Activated naive CD8-positive, alpha-beta T cell treated with anti-CD3 and anti-CD28 coated beads, Interleukin-2, amount 50 U/mL, for 24 hours (primary cell): ENCODE measurements at places on chromosomes 6 and 20.

GRCh38 chr20:34621383-34622367, 55.2 kb downstream of the PIGU start:
- H3K27me3 ChIP-seq: no peaks in the 10 kb centered on the region
- no peak for DNase-seq
- H3K27ac ChIP-seq: no peak overlapping the region
- H3K4me3 ChIP-seq: no peak overlapping the region

DNA sequence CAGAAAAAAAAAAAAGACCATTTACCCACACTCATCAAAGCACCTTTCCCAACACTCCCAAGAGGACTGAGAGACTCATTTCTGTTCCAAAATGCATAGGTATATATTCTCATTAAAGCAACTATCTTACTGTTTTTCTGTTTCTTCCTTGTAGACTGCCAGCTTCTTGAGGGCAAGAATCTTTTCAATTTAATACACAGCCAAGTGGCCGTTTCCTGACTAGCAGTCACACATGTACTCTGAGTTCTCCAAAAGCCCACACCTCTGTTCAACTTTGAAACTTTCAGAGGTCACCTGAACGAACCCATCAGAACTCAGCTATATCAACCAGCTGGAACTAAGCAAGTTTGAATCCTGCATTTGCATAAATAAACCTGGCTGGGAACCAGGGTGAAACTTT, 92.7 kb downstream of the DTNBP1 start:
- H3K4me1 ChIP-seq: peaks cover 2% of the 10 kb centered on the region
- no peak overlapping the region for H3K4me3 ChIP-seq
- H3K27me3 ChIP-seq: no peaks in the 10 kb centered on the region
- no peak overlapping the region for H3K27ac ChIP-seq

DNA sequence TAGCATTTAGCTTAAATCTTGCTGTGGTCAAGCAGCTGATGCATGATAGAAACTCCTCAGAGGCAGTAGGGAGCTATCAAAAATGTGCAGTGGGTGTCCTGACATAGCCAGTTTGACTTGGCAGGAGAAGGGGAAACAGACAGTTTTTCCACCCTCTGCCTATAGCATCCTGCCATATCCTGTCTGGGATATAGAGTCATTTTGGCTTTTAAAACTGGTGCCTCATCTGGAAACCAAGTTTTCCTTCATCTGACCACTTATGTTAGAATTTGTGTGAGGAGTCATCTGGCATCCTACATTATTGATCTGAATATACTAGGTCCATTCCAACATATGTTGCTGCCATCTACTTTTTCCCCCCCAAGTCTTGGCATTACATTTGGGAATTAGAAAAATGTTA, 284.1 kb downstream of the CD109 start:
- no peaks in the 10 kb centered on the region for H3K4me1 ChIP-seq
- H3K4me3 ChIP-seq: no peak overlapping the region
- H3K27me3 ChIP-seq: no peaks in the 10 kb centered on the region
- DNase-seq: no peak
- H3K27ac ChIP-seq: no peak overlapping the region
- H3K36me3 ChIP-seq: no peaks in the 10 kb centered on the region

DNA sequence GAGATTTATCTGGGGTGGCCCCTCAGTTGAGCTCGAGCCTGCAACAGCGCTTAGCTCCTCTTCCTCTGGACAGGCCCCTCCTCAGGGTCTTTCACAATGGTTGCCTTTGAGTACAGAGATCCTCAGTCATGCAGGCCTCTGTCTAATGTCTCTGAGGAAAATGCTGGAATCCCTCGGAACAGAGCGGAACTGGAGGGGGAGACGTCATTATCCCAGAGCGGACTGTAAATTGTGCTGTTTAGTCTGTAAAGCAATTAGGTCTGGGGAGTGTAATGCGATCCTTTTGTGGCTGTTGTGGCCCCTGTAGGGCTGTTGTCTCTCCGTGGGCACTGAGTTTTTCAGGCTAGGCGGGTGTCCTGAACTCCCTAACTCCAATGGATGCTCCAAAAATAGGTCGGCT, 15.0 kb upstream of the DAAM2 start:
- no peaks in the 10 kb centered on the region for H3K36me3 ChIP-seq
- no peak for DNase-seq
- H3K27me3 ChIP-seq: peaks cover 3% of the 10 kb centered on the region
- no peak overlapping the region for H3K27ac ChIP-seq
- H3K4me3 ChIP-seq: no peak overlapping the region
- H3K4me1 ChIP-seq: no peaks in the 10 kb centered on the region

DNA sequence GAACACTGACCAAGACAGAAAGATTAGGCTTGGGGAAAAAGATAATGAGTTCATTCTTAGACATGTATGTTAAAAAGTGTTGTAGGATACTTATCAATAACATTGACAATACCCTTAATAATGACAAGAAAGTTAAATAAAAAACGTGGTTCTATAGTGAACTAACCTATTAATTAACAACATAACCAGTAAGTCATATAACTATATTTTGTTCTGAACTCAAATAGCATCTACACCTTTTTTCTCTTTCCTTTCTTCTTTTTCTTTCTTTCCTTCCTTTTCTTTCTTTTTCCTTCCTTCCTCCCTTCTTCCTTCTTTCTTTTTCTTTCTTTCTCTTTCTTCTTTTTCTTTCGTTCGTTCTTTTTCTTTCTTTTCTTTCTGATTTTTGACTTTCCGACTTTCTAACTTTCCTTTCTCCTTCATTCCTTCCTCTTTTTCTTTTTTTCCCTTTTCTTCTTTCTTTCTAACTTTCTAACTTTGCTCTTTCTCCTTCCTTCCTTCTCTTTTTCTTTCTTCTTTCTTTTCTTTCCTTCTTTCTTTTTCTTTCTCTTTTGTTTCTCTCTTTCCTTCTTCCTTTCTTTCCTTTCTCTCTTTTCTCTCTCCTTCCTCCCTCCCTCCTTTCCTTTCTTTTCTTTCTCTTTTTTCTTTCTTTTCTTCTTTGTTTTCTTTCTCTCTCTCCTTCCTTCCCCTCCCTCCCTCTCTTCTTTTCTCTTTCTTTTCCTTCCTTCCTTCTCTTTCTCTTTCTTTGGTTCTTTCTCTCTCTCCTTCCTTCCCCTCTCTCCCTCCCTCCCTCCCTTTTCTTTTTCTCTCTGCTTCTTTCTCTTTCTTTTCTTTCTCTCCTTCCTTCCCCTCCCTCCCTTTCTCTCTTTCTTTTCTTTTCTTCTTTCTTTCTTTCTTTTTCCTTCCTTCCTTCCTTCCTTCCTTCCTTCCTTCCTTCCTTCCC, 24.6 kb downstream of the PRSS35 start:
- H3K4me1 ChIP-seq: no peaks in the 10 kb centered on the region
- H3K27me3 ChIP-seq: peaks cover 4% of the 10 kb centered on the region
- no peak for DNase-seq
- no peak overlapping the region for H3K27ac ChIP-seq
- H3K4me3 ChIP-seq: no peak overlapping the region
- no peaks in the 10 kb centered on the region for H3K36me3 ChIP-seq

DNA sequence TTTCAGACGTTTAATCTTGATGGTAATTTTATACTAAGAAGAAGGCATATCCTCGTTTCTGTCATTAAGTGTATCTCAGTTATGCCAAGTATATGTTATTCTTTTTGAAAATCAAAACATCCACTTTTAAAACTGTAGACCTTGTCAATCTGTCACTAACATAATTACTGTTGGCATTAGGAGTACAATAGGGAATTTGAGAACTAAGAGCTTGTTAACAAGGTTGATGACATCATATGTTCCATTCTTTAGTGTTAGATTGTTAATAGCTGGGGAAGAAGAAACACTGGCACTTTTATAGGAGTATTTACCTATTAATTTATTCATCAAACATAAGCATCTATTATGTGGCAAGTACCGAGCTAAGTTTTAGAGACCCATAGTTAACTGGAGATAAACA, 76.2 kb downstream of the MAP3K4 start:
- H3K4me3 ChIP-seq: no peak overlapping the region
- no peak for DNase-seq
- H3K27ac ChIP-seq: no peak overlapping the region
- H3K4me1 ChIP-seq: peaks cover 5% of the 10 kb centered on the region
- H3K27me3 ChIP-seq: no peaks in the 10 kb centered on the region
